ENCODE measurements at places on chromosomes 2 and 18.

DNA sequence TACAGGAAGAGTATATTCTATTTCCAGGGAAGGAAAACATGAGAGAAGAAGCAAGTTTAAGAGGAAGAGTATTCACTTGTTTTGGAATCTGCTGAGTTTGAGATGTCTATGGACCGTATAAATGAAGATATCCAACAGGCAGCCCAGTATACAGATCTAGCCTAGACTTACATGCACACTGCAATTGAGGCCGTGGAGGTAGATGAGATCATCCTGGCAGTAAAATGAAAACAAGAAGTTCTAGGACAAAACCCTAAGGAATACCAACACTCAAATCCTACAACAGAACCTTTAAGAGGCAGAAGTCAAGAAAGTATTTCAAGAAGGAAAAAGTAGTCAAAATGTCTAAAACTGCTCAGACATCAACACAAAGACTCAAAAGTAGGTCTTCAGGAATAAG lies 16.0 kb downstream of the GRB14 start:
- DNase-seq = no peak

DNA sequence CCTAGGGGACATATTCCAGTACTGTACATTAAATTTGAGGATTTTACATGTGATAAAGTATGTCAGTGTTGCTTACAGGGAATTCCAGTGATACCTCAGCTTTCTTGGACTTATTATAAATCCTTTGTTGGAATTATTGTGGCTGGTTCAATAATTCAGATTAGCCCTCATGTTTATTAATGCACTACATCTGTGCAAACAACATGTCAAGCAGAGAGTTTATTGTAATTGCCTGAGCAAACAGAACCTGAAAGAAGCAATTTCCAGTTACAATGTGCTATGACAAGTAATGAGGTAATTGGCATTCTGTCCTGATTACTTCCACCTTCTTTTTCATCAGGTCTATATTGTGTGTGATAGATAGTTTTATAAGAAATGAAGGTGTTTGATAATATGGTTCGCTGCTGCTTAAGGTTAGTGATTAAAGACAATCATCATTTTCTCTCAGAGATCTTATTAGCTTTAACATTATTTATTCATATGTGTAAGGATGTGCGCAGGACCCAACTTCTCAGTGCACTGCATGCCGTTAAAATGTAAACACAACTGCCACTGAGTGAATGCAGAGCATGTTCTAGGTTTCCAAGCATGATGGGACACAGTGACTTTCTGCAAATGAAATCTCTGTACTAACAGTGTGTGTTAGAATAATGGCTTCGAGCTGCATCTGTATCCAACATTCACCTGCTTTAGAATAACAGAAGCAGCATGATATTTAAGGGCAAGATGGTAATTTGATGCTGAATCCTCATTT lies 973.7 kb upstream of the POU3F3 start:
- DNase-seq = no peak

GRCh38 chr18:47969816-47970215 lies 39.4 kb upstream of the SMAD2 start:
- no peak for DNase-seq

DNA sequence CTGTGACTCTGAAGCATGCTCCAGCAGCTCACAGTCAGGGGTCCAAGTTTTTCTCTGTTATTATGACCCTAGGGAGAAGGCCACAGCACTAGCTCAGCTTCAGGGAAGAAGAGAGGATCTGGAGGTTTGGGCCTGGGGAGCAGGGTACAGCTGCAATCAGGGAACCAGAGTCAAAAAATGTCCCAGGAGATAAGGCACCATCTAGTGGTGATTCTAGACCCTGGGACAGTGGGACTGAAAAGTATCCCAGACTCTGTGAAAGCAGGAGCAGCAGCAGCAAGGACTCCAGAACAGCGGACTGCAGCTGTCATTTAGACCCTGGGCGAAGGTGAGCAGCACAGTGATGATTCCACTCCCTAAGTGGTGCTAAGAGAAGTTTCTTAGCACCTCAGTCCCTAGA lies 278.4 kb upstream of the DDX18 start:
- DNase-seq = no peak

- DNase-seq = no peak
Measured at GRCh38 chr2:210727549-210727948, 171.2 kb downstream of the CPS1 start.

DNA sequence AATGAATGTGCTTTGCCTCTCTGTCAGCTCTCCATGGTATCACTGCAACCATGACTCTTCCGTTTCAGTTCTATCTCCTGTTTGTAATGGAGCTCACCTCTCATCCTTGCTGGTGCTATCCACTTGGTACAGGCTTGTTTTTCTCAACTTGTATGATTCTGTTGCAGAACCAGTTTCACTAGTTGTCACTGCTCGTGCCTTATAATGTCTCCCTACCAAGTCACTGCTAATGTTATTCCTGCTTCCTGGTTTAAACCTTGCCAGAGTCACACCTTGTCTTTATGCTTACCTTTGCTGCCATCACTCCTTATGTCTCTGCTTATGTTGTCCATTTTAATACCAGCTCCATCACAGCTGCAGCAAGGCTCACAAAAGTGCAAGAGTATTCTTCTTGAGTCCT lies 1191.0 kb upstream of the LRRTM1 start:
- no peak for DNase-seq

DNA sequence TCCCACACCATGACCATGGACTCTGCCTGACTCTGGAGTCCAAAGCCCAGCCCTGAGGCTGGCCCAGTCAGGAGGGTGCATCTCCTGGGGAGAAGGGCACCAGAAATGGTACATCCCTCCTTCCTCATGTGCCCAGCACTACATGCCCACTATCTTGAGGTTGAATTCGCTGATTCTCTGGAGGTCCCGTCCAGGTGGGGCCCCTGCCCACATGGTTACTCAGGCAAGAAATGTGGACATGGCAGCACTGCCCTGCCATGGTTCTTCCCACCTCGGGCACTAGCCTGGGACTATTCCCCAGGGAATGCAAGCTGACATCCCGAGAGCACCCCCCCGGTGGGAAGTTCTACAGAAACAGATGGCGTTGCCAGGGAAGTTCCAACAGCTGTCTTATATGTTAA lies 15.3 kb upstream of the HES6 start:
- no peak for DNase-seq

- no peak for DNase-seq
Measured at GRCh38 chr2:33436083-33436482, 40.4 kb upstream of the RASGRP3 start.

GRCh38 chr2:172440795-172441194 lies 13.4 kb downstream of the ITGA6 start:
- DNase-seq = no peak

- DNase-seq = no peak
Measured at GRCh38 chr2:40287773-40288172, 164.1 kb downstream of the SLC8A1 start.

- DNase-seq = no peak
Measured at GRCh38 chr18:59758106-59758505, 60.9 kb upstream of the CCBE1 start.

- no peak for DNase-seq
Measured at GRCh38 chr2:145939949-145940348, 1420.0 kb upstream of the ZEB2 start.

DNA sequence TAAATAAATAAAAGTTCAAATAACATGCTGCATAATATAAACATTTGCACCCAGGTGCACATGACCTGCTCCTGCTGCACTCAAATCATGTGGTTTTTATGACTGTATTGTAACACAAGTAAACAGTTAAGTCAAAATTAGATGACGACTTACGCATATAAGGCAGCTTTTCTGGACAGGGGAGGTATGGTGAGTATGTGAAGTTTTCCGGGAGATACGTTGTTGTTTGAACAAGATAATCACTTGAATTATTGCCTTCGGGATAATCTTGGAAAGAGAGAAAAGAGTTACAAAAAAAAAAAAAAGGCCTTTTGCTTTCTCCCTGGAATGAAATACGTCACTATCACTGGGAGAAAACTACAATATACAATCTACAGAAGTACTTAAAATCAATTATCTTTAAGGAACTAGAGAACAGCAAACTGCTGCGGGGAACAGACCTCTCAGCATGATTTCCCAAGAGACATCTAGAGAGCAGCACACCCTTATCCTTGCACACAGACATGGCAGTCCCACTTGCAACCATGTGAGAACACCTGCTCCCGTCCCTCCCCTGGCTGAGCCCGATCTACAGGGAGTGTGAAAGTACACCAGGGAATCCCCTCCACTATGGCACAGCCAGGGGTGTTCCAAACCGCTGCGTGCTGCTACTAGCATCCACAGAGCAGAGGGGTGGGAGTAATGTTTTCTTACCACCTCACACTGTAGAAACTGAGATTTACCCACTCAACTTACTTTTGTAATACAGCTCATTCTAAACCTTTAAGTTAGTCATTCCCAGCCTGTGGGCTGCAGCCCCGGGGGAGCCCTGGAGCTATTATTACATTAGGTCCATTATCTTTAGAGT lies 26.3 kb downstream of the B4GALT6 start:
- DNase-seq = peak; percentile 83

DNA sequence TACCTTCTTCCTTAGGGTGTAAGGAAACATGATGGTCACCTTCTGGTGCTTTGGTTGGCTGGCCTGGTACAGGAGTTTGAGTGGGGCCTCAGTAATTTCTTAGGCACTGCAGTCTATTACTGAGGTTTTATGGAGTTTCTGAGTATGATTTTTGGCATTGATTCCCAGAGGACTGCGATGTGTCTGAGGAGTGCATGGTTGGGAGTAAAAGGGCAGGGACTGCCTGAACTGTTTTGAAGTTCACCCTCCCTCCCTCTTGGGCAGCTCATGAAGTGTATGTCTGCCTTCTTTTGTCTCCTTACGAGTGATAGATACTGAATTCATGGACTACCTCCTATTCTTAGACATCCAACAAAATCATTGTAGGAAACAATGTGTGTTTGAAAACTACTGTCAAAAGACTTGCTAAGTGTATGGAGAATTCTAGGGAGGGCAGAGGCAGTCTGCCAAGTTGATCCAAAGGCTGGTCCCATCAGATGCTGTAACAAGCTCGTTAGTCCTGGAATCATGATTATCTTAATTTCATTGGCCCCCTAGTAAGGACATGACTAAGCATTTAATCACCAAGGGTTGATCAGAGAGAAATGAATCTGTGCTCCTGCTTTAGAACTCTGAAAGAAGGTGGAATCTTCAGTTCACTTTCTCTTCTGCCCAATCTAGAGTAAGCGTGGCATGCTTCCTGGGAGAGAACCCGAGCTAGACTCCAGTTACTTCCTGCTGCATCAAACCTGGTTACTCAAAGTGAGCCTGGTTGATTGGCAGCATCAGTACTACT lies 26.5 kb downstream of the LYPD6B start:
- no peak for DNase-seq

GRCh38 chr18:80148326-80149199 lies 39.5 kb downstream of the ADNP2 start:
- DNase-seq = no peak

- DNase-seq = no peak
Measured at GRCh38 chr2:21727101-21727500, 603.3 kb downstream of the TDRD15 start.

GRCh38 chr2:108348816-108349570 lies 28.8 kb upstream of the SULT1C4 start:
- DNase-seq = no peak

DNA sequence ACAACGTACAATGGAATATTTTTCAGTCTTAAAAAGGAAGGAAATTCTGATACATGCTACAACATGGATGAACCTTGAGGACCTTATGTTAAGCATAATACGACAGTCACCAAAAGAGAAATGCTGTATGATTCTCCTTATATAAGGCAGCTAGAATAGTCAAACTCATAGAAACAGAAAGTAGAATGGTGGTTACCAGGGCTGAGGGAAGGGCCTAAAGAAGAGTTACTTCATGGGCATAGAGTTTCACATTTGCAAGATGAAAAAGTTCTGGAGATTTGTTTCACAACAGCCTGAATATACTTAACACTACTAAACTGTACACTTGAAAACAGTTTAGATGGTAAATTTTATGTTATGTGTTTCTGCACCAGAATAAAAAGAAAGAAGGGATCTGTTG lies 113.3 kb downstream of the GALNT1 start:
- no peak for DNase-seq

- DNase-seq = no peak
Measured at GRCh38 chr2:65146078-65146477, 16.2 kb upstream of the RAB1A start.

- DNase-seq = no peak
Measured at GRCh38 chr2:241558532-241559322, at the start of gene BOK. TSS of gene BOK (plus strand) at chr2:241558745. CDS start at chr2:241559484, 739 bp downstream.

DNA sequence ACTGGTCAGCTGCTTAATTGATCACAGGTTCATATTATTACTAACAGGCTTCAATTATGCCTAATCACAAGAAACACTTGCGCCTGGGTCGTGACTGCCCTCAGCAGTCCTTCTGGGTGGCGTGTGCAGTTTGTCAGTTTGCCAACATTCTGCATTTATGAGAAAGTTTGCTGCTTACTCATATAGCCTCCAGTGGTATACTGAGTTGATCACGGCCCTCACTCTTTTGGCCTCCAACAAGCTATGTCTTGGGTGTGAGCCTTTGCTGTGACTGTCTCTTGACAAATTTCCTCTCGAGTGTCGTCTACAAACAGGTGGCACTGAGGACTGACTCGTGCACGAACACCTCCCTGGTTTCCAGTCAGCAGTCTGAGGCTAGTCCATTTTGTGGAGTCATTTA lies 27.3 kb downstream of the DCDC2C start:
- no peak for DNase-seq

GRCh38 chr18:47893047-47893446 lies 37.4 kb downstream of the SMAD2 start:
- no peak for DNase-seq

GRCh38 chr2:193894081-193894480 lies 1699.3 kb upstream of the TMEFF2 start:
- DNase-seq = no peak

- no peak for DNase-seq
Measured at GRCh38 chr2:9060819-9061218, 57.3 kb upstream of the MBOAT2 start.

DNA sequence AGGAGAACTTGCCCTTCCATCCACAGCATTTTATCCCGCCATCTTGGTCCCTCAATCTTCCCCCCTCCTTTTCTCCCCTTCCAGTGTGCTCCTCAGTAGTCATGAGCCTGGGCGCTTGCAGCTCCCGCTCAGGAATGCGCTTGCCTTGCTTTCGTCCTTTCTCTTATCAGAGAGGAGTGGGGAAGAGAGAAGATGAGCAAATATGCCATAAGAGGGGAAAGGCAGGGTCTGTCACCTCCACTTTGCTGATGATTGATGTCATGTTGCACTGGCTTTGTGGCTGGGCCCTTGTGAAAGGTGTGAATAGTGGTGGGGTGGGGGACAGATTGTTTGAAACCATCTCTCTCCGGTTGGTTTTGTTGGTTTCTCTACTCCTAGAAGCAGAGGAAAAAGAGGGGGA lies 569.3 kb downstream of the TNS1 start:
- no peak for DNase-seq

DNA sequence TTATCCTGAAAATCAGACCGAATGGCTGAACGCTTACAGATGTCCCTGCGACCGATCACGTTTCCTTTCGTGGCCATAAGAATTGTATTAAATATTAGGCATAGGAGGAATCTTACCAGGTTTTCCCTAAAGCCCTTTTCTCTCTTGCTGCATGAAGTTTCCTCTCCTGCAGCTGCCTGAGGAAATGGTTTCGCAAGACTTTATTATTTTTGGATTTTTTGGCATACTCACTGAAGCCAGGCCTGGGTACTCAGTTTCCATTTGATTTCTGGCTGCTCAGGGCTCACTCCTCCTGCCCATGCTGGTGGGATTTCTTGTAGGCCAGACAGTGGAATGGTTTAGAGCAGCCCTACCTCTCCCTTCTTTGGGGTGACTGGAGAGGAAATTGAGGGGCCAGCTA lies 114.0 kb downstream of the KLHL29 start:
- no peak for DNase-seq

- DNase-seq = no peak
Measured at GRCh38 chr2:181772334-181772733, 92.0 kb upstream of the NEUROD1 start.

All from stimulated activated naive B cell treated with anti-CD40 and anti-IgM and Interleukin-4, amounts not matched to agents 10 μg/mL and 1 μg/mL and 100 μg/mL, for 72 hours (primary cell).